Smooth muscle cell of trachea (primary cell): ENCODE measurements at places on chromosomes 2 and 18. TPM values are rescaled to one million over a fixed set of nuclear protein-coding genes. Genes with fewer than 3 reads are reported as not detected.

The MYO5B gene
- total RNA-seq = under 0.01 TPM in 1 of 2 replicates, not detected in the other

The WNT6 gene
- total RNA-seq = not detected in 2 replicates

The ADAM23 gene
- 10.6 and 13.2 TPM in 2 replicates for total RNA-seq

The IKZF2 gene
- total RNA-seq = 9.9 and 15.6 TPM in 2 replicates

The RNF125 gene
- 1.2 and 1.5 TPM in 2 replicates for total RNA-seq

The PTPN2 gene
- 20.3 and 25.7 TPM in 2 replicates for total RNA-seq

The INHBB gene
- not detected in 2 replicates for total RNA-seq

The ZNF516 gene
- total RNA-seq = 29.1 and 56.4 TPM in 2 replicates
